ENCODE measurements at places on chromosomes 4 and X. TPM values are rescaled to one million over a fixed set of nuclear protein-coding genes. Genes with fewer than 3 reads are reported as not detected.

ARX gene
- not detected for total RNA-seq

TKTL1 gene
- not detected for total RNA-seq

FGFBP2 gene
- total RNA-seq = not detected

F9 gene
- total RNA-seq = not detected

CENPVL3 gene
- total RNA-seq = not detected

YY2 gene
- total RNA-seq = 0.98 TPM

ASMT gene
- not detected for total RNA-seq

ADRA2C gene
- 0.39 TPM for total RNA-seq

ENPEP gene
- 2.3 TPM for total RNA-seq

KIT gene
- total RNA-seq = 2.0 TPM

CD38 gene
- under 0.01 TPM for total RNA-seq

BLTP1 gene
- total RNA-seq = 95.0 TPM

LGI2 gene
- total RNA-seq = not detected

SLC39A8 gene
- 30.2 TPM for total RNA-seq

NUDT10 gene
- 0.39 TPM for total RNA-seq

PLAC8 gene
- total RNA-seq = 258 TPM

FMR1NB gene
- total RNA-seq = not detected

TGIF2LX gene
- not detected for total RNA-seq

GC gene
- not detected for total RNA-seq

PRKG2 gene
- total RNA-seq = 0.39 TPM

POLN gene
- 2.8 TPM for total RNA-seq

RNF150 gene
- 0.43 TPM for total RNA-seq

MSANTD1 gene
- 1.7 TPM for total RNA-seq

TET2 gene
- total RNA-seq = 25.1 TPM

NXF3 gene
- not detected for total RNA-seq

FOXP3 gene
- total RNA-seq = not detected

GYPA gene
- total RNA-seq = not detected

S100P gene
- 1.2 TPM for total RNA-seq

GRID2 gene
- total RNA-seq = not detected

ZNF718 gene
- total RNA-seq = 6.7 TPM

All from placental epithelial cell (primary cell).